ENCODE measurements at places on chromosomes 2 and 18. TPM values are rescaled to one million over a fixed set of nuclear protein-coding genes. Genes with fewer than 3 reads are reported as not detected.
A peak's percentile ranks its signal among the peaks of the same experiment; 100 is the strongest.

GRCh38 chr18:11906926-11907874 is 917 bp downstream of the MPPE1 start:
- no peak for DNase-seq

- DNase-seq, result no peak
Measured at GRCh38 chr18:76255070-76255683, 239.9 kb downstream of the ZNF516 start.

- no peak for DNase-seq
Measured at GRCh38 chr2:230930928-230931555, 6.0 kb upstream of the GPR55 start.

DNA sequence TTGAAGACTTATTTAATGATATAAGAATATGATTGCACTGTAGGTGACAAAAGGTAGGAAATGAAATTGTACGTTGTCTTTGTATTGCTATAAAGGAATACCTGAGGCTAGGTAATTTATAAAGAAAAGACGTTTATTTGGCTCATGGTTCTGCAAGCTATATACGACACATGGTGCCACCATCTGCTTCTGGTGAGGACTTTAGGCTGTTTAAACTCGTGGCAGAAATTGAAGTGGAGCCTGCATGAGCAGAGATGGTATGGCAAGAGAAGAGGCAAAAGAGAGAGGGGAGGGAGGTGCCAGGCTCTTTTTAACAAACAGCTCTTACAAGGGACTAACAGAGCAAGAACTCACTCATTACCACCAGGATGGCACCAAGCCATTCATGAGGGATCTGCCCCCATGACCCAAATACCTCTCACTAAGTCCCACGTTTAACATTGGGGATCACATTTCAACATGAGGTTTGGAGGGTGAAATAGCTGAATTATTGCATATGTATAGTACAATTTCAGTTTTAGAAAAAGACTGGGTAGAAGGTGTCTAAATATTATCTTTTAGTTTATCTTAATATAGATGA is 86.8 kb downstream of the GULP1 start:
- DNase-seq, result no peak

DNA sequence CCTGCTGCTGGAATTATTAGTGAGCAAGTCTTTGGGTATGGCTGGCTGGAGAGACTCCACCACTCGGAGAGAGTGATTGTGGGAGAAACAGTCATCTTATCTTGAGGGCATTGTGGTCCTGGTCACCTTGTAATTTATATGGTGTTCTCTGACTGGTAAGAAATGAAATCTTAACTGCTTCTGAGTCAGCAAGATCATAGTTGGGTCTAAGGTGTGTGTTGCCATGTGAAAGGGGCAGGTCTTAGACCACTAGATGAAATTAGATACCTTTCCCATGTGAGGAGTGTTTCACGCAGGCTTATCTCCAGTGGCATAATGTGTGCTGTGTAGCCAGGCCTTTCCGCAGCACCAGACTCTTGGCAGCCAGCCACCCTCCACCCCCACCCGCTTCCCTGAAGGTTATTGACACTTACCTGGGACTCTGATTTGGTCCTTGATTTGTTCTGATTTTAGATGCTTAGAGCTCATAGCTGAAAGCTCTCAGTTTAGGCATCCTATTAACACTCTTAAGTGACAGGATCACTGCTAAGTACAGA is 7.7 kb downstream of the MAPRE3 start:
- peak; percentile 86 for DNase-seq

- no peak for DNase-seq
Measured at GRCh38 chr2:9312591-9312990, 106.0 kb downstream of the ASAP2 start.

GRCh38 chr18:79529991-79530390 is 134.3 kb downstream of the NFATC1 start:
- peak; percentile 49 for DNase-seq

GRCh38 chr2:86518481-86518880 is 44.8 kb downstream of the CHMP3 start:
- DNase-seq, result no peak

DNA sequence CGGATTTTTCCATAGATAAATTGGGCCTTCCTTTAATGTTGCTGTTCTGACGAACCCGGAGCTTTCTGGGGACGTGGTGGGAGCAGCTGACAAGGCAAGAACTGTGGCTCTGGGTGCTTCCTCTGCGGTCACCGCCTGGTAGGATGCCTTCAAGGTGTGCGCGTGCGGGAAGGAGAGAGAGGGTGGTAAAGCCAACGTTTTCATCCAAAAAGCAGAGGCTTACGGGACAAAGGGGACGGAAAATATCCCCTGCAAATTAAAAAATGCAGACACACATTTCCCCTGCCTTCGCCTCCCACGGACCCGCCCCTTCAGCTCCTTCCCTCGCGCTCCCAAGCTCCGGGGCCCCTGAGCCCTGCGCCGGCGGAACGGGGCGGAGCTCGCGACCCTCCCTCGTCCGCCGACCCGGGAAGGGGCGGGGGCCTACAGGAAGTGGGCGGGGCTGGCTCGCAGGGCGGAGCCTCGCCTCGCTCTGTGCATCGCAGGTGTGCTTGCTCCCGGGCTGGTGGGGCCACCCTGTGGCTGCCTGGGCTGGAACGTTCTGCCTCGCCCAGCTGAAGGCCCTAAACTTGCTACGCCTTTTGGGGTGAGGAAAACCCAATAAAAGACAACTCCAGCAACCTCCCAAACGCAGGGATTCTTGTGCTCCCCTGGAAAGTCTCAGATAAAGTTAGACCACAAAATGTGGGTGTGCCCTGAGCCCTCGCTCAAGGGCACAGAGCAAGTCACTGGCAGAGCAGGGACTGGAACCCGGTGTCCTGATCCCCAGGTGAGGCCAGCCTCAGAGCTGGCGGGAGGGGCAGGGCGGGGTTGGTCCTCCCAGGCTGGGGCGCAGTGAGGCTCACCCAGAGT is 25.4 kb upstream of the SLC66A3 start:
- DNase-seq, result peak; percentile 90

DNA sequence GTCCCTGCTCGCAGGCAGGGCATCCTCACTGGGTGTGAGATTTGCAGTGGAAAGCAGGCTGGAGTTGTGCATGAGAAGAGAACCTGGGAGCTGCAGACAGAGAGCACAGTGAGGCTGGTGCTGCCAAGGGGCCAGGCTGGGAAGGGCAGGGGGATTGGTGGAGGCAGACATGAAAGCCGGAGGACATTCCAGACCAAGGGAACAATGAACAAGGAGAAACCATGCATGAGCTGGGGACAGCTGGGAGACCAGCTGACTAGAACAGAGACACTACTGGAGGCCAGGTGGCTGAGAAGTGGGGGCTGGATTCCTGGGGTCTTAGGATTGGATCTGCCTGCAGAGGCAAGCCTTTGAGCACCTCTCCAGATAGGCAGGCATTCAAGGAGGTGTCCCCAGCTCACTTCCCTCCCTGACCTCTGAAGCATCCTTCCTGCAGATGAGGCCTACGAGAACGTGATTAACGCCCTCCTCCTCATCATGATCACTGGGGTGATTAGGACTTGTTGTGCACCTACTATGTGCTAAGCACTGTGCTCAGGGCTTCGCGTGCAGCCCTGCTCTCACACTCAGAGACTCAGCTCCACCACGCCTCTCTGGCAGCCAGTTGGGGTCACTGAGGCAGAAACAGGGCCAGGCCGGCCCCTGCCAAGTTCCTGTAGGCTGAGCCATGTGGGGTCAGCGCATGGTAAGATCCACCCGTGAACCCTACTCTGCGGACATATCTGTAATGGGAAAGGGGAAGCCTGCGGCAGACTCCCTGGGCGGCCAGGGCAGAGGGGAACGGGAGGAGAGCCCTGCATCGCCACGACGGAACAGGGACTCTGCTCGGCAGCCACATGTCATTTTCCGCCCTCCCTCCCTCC is 74.8 kb upstream of the SLC66A3 start:
- no peak for DNase-seq

- no peak for DNase-seq
Measured at GRCh38 chr2:65354773-65355172, 77.6 kb downstream of the SPRED2 start.

DNA sequence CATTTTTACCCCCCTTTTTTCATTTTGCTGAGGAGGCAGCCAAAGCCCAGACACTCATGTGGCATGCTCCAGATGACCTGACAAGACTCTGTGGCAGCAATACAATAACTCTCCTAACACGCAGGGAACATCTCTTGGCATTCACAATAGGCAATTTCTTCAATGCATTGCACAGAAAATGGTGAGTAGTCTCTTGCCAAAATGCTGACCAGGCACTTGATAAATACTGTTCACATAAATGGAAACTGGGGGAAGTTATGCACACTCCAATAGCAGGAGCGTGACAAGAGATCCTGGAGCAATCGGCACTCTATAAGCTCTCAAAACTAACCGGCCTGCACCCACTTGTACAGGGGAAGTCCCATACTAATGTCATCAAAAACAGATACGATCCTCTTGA is 66.3 kb downstream of the NBAS start:
- no peak for DNase-seq

- DNase-seq, result no peak
Measured at GRCh38 chr18:31217038-31217849, 54.6 kb upstream of the DSC1 start.

DNA sequence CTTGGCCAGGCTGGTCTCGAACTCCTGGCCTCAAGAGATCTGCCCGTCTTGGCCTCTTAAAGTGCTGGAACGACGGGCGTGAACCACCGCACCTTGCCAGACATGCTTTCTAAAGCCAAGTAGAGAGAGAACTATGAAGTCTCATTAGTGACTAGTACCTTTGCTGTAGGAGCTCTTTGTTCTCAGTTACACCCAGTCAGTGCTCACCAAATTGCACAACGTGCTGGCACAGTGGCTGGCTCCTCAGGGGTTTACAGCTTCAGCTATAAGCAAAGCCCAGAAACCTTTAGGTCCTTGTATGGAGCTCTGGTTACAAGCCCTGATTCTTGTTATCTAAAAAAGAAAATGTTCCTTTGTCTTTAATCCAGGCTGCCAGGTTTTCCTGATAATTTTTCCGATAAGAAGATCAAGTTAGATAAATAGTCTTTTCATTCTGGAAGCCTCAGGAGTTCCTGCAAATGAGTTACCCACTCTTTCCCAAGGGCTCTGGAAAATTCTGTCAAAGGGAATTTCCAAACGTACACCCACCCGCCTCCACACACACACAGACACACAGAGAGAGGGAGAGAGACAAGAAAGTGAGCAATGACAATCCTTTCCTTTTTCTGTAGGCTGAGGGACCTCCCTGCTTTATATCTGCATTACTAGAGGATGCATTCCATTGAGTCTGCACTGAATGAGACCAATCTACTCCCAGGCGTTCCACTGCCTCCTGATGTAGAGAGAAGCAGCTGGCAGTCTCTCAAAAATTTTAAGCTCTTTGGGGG is 100.2 kb upstream of the CSRNP3 start:
- DNase-seq, result no peak

DNA sequence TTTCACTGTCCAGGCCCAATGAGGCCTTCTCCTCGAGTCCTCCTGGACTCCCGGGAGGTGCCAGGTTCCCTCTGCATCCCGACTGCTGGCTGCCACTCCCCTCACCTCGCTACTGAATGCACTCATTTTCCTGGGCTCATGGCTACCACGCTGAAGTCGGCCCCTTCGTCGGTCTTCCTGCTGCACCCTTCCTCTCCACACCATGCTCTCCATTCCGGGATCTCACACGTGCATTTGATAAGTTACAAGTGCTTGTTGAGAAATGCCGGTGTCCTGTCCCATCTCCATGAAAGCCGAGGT is 334.7 kb upstream of the MYT1L start:
- DNase-seq, result no peak

- DNase-seq, result no peak
Measured at GRCh38 chr2:199907008-199907714, 3.9 kb upstream of the C2orf69 start.

- DNase-seq, result no peak
Measured at GRCh38 chr2:120251078-120251477, 1.6 kb upstream of the RALB start.

GRCh38 chr2:216279459-216279858 is 92.8 kb downstream of the MARCHF4 start:
- no peak for DNase-seq

DNA sequence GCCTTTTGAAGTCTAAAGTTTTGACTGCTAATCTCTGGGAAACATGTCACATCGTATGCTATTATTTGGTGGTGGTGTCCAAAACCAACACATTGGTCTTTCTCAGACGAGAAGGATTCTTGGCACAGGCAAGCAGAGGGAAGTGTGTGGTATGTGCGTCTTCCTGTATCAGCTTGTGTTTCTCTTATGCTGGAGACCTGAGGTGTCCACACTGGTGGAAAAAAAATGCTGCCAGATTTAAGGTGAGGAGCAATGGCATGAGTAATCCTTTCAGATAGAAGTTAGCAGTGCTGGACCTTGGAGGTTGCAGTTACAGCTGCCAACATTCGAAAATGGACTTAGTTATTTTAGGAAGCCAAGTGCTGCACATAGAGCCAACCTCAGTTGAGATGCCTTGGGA is 11.7 kb upstream of the FHL2 start:
- DNase-seq, result no peak

- DNase-seq, result no peak
Measured at GRCh38 chr18:36162981-36163380, 24.3 kb upstream of the MOCOS start.

GRCh38 chr18:63646936-63647335 is 2.9 kb upstream of the SERPINB4 start:
- no peak for DNase-seq

DNA sequence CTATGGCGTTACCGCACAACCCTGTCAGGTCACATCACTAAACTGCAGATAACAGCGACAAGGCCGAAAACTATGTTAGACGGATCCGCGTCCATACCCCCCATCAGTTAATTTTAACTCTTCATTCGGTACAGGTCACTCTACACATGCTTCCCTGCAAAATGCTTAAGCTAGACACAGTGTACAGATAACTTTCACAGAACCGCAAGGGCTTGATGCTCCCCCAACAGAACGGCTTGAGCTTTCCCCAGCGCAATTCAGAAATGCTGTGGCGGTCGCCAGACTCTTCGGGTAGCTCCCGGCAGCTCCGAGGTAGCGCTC is 283 bp upstream of the RBBP8 start:
- DNase-seq, result no peak

The DSG4 gene
- total RNA-seq, result not detected

The MALL gene
- total RNA-seq, result 154 TPM

The HS6ST1 gene
- total RNA-seq, result 33.2 TPM

The ANKRD30BL gene
- total RNA-seq, result not detected

The PASK gene
- 15.7 TPM for total RNA-seq

The MAB21L4 gene
- 22.2 TPM for total RNA-seq

The GRP gene
- total RNA-seq, result not detected
